SJCRH30 (cell line): ENCODE measurements at places on chromosomes 13 and 19. TPM values are rescaled to one million over a fixed set of nuclear protein-coding genes. Genes with fewer than 3 reads are reported as not detected.

Gene KIR2DL3
- total RNA-seq: not detected in 2 replicates

Gene CERS4
- 9.3 and 9.9 TPM in 2 replicates for total RNA-seq

Gene VSTM2B
- total RNA-seq: not detected in 2 replicates

Gene FXYD3
- total RNA-seq: not detected in 2 replicates

Gene ZNF625
- total RNA-seq: 25.7 and 26.0 TPM in 2 replicates

Gene DBP
- total RNA-seq: 23.9 and 24.4 TPM in 2 replicates

Gene PRR20A
- total RNA-seq: not detected in 2 replicates

Gene PRTN3
- not detected in 2 replicates for total RNA-seq

Gene PSG6
- total RNA-seq: not detected in 2 replicates

Gene CGB2
- total RNA-seq: not detected in 2 replicates

Gene TMEM86B
- 2.3 and 2.5 TPM in 2 replicates for total RNA-seq

Gene KLK2
- not detected in 2 replicates for total RNA-seq

Gene ZNF536
- 14.2 and 15.2 TPM in 2 replicates for total RNA-seq
